Pulmonary artery endothelial cell (primary cell): ENCODE measurements at places on chromosomes 3 and 15. TPM values are rescaled to one million over a fixed set of nuclear protein-coding genes. Genes with fewer than 3 reads are reported as not detected.

GRCh38 chr3:48428088-48428571, 1.8 kb downstream of the PLXNB1 start:
- DNase-seq = no peak

- no peak for DNase-seq
Observed at GRCh38 chr3:167602041-167602440, 51.7 kb downstream of the WDR49 start.

DNA sequence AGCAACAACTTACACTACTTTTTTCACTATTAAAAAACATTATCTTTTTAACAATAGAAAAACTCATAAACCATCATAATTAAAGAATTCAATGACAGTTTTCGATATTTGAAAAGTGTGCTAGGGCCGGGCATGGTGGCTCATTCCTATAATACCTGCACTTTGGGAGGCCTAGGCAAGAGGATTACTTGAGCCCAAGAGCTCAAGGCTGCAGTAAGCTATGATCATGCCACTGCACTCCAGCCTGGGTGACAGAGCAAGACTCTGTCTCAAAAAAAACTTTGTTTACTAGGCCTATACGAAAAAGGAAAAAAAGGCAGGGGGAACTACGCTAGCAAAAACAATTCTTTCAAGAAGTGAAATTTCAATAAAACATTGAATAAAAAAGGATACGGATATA, 28.1 kb downstream of the AVEN start:
- no peak for DNase-seq

- no peak for DNase-seq
Observed at GRCh38 chr3:50515565-50516439, 12.4 kb upstream of the CACNA2D2 start.

GRCh38 chr3:32780735-32781210, 37.0 kb upstream of the TRIM71 start:
- no peak for DNase-seq

DNA sequence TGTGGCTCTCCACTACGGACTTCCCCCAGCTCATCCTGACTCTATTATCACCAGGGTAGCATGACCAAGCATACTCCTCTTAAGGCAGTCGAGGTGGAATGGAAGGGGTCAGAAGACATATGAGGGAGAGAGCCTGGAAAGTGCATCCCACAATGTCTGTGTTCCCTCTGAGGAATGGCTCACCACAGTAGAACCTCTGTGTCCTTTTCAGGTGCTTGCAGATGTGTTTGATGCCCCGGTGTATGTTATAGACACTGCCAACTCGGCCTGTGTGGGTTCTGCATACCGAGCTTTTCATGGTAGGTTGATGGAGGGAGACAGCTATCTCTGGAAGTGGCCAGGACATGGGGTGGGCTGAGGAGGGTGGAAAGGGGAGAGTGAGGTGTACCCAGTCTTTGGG, 50.3 kb downstream of the XYLB start:
- DNase-seq = no peak

GRCh38 chr3:181700168-181701087, 11.3 kb upstream of the SOX2 start:
- peak; percentile 39 for DNase-seq

DNA sequence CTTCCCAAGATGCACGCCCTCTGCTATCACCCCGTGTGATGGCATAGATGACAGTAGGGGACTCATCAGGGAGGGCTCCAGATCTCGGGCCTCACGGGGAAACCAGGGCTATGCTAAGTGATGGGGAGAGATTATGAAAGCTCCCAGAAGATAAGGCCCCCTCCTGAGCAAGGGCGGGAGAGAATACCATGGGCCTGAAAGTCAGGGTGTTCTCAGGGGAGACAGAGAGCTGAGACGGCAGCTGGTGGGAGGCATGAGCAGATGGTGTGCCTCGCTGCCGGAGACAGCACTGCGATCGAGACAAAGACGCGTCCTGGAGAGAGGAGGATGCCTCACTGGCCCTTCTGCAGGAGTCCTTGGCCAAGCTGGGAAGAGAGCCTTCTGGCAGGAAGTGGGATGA, 106.5 kb upstream of the ADPGK start:
- no peak for DNase-seq

DNA sequence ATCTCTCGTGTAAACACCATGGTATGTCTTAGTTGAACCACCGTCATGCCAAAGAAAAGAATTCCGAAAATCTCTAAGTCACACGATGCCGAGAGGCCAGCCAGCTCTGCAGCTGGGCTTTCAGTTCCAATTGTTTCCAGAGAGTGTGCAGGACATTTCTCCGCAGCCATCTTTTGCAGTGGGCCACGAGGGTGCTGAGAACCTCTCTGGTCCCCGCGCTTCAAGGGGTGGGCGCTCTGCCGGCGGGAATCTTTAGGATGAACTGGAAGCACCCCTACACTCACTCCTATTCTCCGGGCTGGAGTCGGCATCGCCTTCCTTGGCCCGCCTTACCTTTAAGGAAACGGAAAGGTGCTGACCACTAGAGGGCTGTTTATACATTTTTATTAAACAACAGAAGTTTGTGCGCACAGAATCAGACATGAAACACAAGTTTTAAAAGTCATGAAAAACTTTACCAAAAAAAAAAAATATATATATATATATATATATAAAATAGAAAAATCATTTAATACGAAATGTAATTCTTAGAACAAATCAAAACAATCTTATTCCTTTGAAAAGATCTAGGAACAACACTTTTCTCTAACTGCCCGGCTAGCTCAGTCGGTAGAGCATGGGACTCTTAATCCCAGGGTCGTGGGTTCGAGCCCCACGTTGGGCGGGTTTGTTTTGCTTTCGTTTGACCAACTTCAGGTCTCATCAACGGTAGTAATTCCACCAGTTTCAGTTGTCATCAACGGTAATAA, 12.5 kb upstream of the MORF4L1 start:
- DNase-seq = peak; percentile 44

DNA sequence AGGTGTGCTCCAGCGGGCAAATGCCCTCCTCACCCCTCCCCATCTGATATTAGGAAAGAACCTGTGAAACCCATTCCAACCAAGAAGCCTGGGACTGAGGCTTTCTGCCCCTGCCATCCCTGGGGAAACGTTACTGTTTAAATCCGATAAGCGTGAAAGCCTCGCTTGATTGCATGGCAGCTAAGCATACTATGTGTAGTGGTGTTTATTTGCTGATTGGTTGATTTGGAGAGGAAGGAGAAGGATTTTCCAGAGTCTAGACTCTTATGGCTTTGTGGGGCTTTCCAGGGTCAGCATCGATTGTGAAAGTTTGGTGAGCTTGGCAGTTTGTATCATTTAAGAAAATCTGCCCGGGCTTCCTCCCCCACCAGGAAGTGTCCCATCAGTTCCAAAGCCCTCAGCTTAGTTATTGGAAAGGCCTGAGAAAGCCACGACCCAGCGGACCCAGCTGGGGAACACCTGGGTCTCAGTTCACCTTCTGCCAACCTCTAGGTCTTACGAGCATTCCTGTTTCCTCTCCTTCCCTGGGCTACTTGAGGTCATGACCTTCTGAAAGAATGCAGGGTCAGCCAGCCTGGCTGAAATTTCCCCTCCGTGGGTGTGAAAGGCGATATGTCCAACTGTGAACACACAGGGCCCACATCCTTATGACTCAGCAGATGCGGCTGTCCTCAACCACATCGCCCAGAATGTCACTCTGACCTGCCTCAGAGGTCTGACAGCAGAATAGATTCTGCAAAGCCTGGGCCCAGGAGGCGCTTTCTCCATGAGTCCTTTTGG, 62.8 kb upstream of the HERC1 start:
- peak; percentile 22 for DNase-seq

- DNase-seq = no peak
Observed at GRCh38 chr3:126033765-126034164, 50.2 kb downstream of the SLC41A3 start.

DNA sequence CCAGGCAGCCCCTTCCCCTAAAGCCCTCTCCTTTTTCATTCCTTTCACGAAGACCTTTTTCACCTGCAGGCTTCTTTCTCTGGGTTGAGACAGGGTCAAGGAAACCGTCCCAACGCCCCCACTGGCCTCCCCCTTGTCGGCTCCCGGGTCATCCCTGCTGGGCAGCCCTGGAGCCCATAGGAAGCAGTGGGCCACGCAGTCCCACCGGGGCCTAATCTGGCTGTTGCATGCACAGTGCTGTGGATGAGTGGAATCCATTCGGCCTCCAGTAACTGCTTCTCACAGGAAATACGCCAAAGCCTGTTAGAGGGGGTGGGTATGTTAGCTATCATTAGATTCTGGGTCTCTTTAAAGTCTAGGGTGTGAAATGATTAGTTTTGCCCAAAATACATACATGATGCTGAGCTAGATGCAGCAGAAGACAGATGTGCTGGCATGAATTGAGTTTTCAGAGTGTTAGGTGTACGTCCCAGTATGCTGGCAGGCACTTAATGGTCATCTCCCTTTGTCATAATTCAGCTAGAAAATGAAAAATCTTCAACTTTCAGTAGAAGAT, 16.6 kb downstream of the LYSMD4 start:
- no peak for DNase-seq

The AADACL2 gene
- not detected in 2 replicates for total RNA-seq

The CEP70 gene
- 11.6 and 19.4 TPM in 2 replicates for total RNA-seq

The MORC1 gene
- not detected in 2 replicates for total RNA-seq

The NUDT16 gene
- total RNA-seq = 24.5 and 24.6 TPM in 2 replicates

The MESP1 gene
- 0.46 TPM in 2 replicates for total RNA-seq

The CELSR3 gene
- 0.18 and 0.20 TPM in 2 replicates for total RNA-seq

The SMCO1 gene
- 0.07 TPM in 1 of 2 replicates, not detected in the other for total RNA-seq
